T-helper 2 cell (primary cell): ENCODE measurements at places on chromosomes 3 and 15.

- no peak for DNase-seq
Measured at GRCh38 chr15:96335411-96336024, 5.0 kb downstream of the NR2F2 start.

DNA sequence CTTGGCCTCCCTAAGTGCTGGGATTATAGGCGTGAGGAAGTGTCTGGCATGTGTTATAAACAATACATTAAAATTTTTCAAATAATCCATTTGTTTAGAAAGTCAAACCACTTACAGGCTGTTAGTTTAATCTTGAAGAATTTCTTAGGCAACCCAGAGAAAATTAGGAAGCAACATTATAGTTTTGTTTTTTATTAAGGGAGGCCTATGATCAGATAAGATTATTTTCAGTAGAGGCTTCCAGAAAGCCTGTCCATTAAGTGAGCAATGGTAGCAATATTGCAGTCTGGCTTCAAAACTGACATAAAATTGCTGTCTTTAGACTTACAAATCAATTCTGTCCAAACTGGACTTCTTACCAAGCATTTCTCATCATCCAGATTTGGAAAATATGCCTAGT is 49.6 kb downstream of the CD47 start:
- DNase-seq: no peak

DNA sequence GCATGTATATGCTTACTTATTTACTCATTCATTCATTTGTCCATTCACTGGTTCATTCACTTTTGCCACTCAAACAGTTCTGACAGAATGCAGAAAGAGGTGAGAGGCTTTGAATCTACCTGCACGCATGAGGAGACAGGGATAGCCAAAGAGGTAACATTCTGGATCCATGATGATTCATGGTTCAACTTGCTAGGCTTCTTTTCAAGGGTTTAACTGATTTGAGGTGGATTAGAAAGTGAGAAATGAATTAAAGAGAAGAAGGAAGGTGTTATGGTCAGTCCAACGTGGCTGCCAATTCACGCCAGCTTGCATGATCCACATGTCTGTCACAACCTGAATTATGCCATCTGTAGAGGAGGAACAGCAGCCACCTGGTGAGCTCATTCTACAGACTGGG is 260.6 kb downstream of the ARRDC4 start:
- no peak for DNase-seq

- no peak for DNase-seq
Measured at GRCh38 chr15:83943849-83944404, 290.0 kb downstream of the ADAMTSL3 start.

- no peak for DNase-seq
Measured at GRCh38 chr3:124791639-124792151, 61.4 kb downstream of the UMPS start.
